Activated CD4-positive, alpha-beta memory T cell treated with anti-CD3 and anti-CD28 coated beads for 36 hours (primary cell): ENCODE measurements at places on chromosomes 3 and 15. TPM values are rescaled to one million over a fixed set of nuclear protein-coding genes. Genes with fewer than 3 reads are reported as not detected.

DNA sequence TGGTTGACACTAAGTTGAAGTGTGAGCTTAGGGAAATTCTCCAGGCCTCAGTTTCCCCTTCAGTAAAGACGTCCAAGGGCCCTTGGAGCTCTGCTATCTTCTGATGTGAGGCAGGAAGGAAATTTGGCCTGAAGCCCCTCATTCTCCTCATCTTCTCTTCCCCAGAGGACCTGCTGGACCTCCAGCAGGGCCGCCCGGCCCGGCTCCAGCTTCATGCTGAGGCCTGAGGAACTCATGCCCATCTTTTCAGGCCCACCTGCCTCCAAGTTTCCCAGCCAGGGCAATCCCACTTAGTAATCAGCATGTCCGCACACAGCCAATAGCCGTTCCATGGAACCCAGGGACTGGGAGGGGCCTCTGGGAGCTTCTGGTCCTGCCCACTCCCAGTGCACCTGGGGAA lies 4.0 kb downstream of the LRRC15 start:
- DNase-seq = no peak

DNA sequence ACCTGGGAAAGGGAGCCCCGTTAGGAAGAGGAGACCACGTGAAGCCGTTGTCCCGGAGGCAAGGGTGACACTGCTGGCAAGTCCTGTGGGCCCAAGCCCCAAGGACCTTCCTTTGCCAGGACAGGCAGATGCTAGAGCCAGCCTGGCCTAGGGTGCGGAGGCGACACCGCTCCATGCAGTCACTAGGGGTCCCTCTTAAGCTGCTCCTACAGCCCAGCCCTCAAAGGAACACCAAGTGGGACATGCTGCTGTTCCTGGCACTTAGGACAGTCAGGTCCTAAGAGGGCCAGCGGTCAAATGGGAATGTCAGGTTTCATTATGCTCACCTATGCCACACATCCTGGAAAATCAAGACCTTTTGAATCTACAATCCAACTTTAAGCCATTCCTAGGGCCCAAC lies 59.7 kb downstream of the RPN1 start:
- no peak for DNase-seq

- peak; percentile 28 for DNase-seq
Measured at GRCh38 chr3:58529516-58530353, 7.3 kb downstream of the ACOX2 start.

DNA sequence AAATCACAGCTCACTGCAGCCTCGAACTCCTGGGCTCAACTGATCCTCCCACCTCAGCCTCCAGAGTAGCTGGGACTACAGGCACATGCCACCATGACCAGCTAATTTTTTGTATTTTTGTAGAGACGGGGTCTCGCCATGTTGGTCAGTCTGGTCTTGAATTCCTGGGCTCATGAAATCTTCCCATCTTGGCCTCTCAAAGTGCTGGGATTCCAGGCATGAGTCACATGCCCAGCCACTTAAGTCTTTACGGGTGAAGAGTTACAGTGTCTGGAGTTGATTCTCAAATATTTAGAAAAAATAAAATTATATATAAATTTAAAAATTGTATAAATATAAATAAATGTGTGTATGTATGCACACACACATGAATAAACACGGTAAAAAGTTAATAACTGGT lies 14.5 kb upstream of the KBTBD12 start:
- DNase-seq = no peak

ZPLD1 gene
- total RNA-seq = not detected

ATP8B4 gene
- 4.2 TPM for total RNA-seq

- DNase-seq = peak; percentile 79
Measured at GRCh38 chr3:49703443-49703927, 14.1 kb downstream of the RNF123 start.

GRCh38 chr3:57464801-57465200 lies 79.3 kb downstream of the DNAH12 start:
- DNase-seq = no peak

DNA sequence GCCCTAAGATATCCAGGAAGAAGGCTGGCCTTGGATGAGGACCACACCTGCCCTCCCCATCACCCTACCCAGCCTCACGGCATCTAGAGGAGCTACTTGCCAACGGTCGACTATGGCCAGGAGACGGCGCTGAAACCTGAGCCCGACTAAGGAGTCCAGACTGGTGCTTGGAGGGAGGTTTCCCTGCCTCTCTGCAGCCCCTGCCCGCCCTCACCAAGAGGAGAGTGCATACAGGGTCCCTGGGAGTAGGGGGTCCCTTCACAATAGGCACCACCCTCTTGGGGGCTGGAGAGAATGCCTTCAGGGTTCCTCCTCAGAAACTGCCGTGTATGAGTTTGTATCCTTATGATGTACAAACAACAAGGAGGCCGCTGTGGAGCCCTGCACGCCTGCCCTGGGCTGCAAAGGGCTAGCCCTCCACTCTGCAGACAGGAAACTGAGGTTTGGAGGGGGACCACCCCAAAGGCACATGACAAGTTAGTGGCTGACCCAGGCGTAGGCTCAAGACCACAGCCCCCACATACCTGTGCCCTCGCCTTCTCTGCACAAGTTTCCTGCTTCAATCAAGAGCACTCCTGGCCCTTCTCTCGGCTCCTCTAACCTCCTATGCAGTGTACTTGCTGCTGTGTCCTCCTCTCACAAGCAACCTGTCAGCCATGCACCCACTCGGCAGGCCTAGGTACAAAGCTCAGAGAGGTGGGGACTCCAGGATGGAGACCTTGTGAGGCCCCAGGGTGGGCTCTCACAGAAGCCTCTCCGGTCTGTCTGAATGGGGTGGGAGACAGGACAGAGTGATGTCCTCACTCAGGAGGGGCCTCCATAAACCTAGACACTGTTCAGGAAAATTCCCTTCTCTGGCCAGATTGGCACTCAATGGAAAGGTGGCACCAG lies 7.4 kb downstream of the KLF15 start:
- DNase-seq = peak; percentile 5

- DNase-seq = no peak
Measured at GRCh38 chr3:128351546-128351945, 115.1 kb downstream of the DNAJB8 start.

- no peak for DNase-seq
Measured at GRCh38 chr3:168709073-168709472, 613.3 kb upstream of the GOLIM4 start.

SCAANT1 gene
- not detected for total RNA-seq

CCR9 gene
- not detected for total RNA-seq

- peak; percentile 55 for DNase-seq
Measured at GRCh38 chr15:72285927-72286516, 13.7 kb upstream of the PARP6 start.

GRCh38 chr3:132378846-132379245 lies 38.5 kb upstream of the DNAJC13 start:
- DNase-seq = no peak

- no peak for DNase-seq
Measured at GRCh38 chr3:82685761-82686160, 924.3 kb upstream of the GBE1 start.

NLGN1 gene
- not detected for total RNA-seq

DNA sequence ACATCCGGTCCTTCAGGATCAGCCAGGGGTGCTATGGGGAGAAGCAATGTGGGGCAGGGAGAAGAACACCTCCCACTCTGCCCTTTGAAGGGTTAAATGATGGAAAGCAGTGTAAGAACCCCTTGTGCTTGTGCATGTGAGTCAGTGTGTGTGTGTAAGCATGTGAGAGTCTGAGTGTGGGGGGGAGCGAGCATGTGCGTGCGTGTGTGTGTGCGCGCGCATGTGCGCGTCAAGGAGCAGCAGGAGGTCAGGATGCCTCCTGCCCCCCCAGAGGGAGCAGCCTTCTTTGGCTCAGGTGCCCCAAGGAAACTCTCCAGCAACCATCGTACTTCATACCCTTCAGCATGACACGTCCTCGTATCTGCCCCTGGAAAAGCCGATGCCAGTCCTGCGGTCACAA lies 30.3 kb downstream of the GALNT15 start:
- no peak for DNase-seq

GRCh38 chr3:163056874-163057497 lies 1560.4 kb downstream of the OTOL1 start:
- no peak for DNase-seq

GRCh38 chr3:161082063-161082462 lies 23.1 kb downstream of the B3GALNT1 start:
- DNase-seq = no peak

- DNase-seq = no peak
Measured at GRCh38 chr3:45199837-45200648, 26.0 kb downstream of the TMEM158 start.

GRCh38 chr3:85706130-85706529 lies 747.3 kb downstream of the CADM2 start:
- no peak for DNase-seq

KLF15 gene
- total RNA-seq = 0.40 TPM

DNA sequence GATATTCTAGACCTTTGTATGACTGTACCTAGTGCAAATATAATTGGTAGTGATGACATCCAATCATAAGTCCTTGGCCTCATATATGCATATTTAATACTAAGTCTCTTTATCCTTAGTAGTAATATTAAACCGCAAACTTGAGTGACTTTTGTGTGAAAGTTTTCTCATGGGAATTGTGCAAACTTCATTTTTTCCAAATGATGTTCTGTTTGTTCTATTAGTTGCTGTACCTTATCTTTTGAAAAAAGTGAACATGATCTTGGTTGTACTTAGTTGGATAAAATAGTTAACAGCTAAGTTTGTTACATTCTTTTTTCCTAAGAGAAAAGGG lies 43.2 kb downstream of the TMEM45A start:
- DNase-seq = no peak

SLC33A1 gene
- 23.6 TPM for total RNA-seq

DNA sequence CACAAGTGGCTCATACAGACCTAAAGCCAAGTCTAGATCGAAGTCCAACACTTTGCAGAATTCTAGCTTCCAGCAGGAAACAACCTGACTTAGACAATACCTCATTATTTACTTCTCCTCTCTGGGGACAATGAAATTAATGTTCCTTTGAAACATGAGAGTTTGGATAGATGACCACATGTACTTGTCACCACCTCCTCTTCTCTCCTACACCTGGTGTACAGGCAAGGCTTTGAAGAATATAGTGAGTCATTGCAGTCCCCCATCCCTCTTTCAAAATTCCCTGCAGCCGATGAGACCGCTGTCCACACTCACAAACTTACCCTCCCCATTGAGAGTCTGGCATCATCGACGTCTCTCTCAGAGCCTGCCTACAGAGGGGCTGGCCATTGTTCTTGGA lies 189.0 kb upstream of the HES1 start:
- no peak for DNase-seq

GRCh38 chr15:57747206-57747896 lies 40.8 kb downstream of the POLR2M start:
- peak; percentile 11 for DNase-seq

CELSR3 gene
- total RNA-seq = 6.9 TPM

GRCh38 chr15:90243943-90244639 lies 5.3 kb upstream of the TTLL13 start:
- no peak for DNase-seq

- no peak for DNase-seq
Measured at GRCh38 chr3:119236756-119237155, 3.9 kb downstream of the B4GALT4 start.

DNA sequence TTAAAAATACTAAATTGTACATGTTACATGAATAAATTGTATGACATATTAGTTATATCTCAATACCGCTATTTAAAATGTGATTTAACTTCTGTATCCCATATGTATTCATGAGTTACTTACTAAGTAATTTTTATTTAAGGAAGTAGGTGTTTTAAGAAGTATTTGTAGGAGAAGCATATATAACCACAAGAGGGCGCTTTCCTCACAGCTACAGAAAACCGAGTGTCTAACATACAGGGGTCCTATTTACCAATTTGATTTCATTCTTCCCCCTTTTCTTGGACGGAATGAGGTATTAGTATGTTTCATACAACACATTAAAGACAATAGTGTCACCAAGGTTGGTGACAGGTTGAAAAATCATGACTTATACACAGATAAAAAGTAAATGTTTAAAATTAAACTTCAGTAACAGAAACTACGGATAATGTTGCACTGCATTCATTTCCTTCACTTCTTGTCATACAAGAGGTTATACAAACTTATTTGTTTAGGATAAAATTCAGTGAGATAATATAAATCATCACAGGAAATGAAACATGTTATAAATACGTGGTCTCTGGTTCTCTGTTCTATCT lies 253.6 kb downstream of the MAGI1 start:
- no peak for DNase-seq

SPSB4 gene
- not detected for total RNA-seq

HOMER2 gene
- 6.5 TPM for total RNA-seq

PLAAT1 gene
- not detected for total RNA-seq

AHSG gene
- total RNA-seq = not detected

- no peak for DNase-seq
Measured at GRCh38 chr15:85354948-85355347, 25.5 kb upstream of the AKAP13 start.

DNA sequence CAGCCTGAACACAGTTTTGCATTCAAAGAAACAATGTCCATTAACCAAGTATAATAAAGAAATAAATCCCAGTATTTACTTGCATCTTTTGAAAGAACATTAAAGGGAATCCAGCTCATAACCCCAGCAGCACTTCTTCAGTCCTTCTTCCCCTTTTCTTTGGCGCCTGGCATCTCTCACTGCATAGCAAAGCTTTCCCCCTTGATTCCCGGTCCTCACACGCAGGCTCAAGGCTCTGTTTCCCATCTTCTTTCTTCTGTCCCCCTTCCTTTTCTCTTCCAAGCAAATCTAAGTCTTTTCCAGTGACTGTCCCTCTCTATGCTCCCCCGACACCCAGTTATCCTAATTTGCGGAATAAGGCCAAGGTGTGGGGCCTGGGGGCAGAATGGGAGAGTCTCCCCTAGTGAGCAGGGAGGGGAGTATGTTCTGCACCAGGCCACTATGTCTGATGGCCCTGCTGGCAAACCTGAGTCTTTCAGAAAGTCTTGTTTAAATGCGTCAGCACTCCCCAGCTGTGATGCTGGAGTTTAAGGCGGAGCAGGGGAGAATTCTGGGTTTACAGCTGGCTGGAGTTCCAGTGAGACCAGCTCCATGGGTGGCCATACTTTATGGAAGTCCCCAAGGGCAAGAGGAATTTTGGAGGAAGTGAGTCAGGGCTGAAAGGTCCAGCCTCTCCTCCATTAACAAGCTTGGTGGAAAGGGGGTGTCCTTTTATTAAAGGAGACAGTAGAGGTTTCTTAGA lies 42.1 kb downstream of the GOLGA6A start:
- DNase-seq = no peak

CLDN16 gene
- total RNA-seq = not detected

DNA sequence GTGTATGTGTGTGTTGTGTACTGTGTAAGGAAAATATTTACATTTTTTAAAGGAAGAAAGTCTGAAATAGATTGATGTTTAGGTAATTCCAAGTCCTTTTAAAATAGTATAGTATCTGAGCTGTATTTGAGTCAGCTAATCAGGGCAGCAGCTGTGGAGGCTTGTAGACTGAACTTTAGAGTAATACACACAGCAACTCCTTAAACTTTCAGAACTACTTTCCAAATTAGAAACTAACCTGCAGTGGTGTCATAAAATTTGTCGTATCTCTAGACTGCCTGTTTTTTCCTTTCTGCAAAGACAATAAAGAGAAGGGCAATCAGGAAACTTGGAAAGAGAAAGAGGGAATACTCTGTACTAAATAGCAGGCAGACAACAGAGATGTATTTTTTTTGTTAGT lies 391.0 kb upstream of the AZI2 start:
- DNase-seq = no peak

- no peak for DNase-seq
Measured at GRCh38 chr3:123660900-123661299, 76.0 kb upstream of the HACD2 start.

GRCh38 chr3:159818997-159819500 lies 169.6 kb upstream of the IL12A start:
- no peak for DNase-seq

- DNase-seq = no peak
Measured at GRCh38 chr3:47291158-47291753, 8.5 kb downstream of the KLHL18 start.

- no peak for DNase-seq
Measured at GRCh38 chr3:185702262-185703225, 116.4 kb downstream of the SENP2 start.

MINDY2 gene
- 11.6 TPM for total RNA-seq

GRM7 gene
- total RNA-seq = not detected
